ENCODE measurements at places on chromosomes 5 and 9. TPM values are rescaled to one million over a fixed set of nuclear protein-coding genes. Genes with fewer than 3 reads are reported as not detected.

GRCh38 chr5:1744393-1745122 is 55.1 kb downstream of the MRPL36 start:
- no peak for DNase-seq

- DNase-seq: no peak
Measured at GRCh38 chr5:147176422-147176821, 58.4 kb upstream of the STK32A start.

GRCh38 chr5:135900276-135900675 is 4.6 kb upstream of the IL9 start:
- no peak for DNase-seq

DNA sequence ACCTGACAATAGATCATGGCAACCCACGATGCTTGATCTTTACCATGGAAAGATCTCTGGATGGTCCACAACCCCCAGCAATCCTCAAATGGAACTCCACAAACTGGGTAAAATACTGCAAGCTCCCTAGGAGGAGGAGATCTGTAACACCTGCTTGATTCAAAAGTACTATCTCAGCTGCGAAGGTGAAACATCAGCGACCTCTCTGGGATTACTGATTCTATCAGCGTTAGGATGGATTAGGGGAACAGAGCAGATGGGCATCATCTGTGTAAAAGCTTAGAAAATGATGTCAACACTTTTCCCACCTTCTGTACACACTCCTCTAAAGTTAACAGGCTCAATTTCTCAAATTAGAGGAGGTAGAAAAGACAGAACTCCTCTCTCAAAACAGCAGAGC is 31.5 kb upstream of the TRPC7 start:
- DNase-seq: no peak

DNA sequence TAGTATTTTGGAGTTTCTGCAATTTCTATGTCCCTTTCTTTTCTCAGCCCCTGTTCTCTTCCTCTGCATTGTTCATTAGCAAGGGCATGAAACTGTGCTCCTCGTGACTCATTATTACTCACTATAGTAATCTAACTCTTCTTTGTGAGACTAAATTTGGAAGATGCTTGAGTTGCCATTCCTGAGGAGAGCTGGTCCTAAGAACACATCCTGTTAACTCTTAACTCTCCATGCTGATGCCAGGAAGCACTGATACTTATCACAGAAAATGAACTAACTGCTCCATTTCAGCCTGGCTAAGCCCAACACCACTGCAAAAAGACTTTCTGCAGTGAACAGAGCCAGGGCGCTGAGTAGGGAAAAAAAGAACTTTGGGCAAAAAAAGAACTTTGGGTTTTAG is 10.6 kb upstream of the CSNK1A1 start:
- peak; percentile 98 for DNase-seq

DNA sequence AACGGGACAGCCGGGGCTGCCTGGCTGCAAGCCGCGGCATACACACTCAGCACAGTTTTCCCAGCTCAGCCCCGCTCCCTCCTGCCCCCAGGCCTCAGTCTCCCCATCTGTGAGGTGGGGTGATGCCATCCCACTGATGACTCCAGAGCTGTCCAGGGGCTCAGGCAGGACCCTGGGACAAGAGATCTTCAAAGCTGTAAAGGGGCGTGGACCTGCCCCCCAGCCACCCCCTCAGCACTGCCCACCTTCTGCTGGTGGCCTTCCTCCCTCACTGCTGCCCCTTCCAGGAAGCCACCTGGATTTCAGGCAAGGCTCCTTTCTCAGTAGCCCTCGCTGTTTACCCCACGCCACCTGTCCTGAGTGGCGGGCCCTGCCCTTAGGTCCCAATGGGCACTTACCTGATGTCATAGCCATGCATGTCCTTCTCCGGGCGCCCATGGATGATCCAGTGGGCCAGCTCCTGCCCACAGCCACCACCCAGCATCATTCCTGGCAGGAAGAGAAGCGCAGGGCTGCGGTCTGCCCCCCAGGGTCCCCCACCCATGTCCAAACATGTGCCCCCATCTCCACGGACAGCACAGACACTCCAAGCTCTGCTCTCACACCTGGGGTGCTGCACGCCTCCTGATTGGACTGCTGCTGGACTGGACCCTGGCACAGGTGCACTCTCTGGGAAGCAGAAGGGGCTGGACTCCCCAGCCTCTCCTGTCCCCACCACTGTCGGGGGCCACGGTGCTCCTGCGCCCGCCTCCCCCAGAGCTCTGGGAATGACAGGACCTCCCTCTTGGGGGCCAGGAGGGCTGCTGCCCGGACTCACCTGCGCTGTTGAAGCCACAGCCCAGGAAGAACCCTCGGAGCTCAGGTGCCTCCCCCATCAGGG is 25.7 kb downstream of the SARDH start:
- no peak for DNase-seq

DNA sequence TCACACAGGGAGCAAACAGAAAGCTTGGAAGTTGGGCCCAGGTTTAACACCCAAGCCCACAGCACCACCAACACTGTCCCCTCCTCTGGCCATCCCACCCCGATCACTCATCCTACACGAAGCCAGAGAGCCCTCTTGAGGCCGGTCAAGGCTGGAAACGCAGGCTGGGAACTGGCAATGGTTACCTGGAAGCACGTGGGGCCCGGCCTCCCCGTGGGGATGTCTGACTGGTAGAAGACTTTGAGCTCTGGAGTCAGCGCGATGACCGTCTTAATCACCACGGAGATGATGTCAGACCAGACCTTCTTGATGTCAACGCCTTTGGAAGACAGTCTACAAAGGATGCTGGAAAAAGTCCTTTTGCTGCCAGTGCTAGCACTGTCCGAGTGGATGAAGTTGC is 104.1 kb downstream of the TTLL11 start:
- no peak for DNase-seq

DNA sequence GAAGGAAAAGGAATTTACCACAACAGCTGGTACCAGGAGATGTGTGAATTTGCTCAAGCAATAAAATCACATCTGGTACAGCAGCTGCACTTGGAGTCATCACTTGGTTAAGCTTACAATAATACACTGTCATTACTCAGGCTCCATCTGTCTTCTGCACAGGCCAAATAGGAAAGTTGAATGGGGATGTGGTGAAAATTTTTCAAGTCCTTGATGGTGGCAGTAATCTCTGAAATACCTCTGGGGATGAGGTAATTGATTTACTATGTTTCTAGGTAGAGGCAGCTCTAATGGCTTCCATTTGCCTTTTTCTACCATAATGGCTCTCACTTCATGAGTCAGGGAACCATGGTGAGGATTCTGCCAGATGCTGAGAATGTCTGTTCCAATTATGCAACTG is 206.8 kb upstream of the ATP10B start:
- no peak for DNase-seq

DNA sequence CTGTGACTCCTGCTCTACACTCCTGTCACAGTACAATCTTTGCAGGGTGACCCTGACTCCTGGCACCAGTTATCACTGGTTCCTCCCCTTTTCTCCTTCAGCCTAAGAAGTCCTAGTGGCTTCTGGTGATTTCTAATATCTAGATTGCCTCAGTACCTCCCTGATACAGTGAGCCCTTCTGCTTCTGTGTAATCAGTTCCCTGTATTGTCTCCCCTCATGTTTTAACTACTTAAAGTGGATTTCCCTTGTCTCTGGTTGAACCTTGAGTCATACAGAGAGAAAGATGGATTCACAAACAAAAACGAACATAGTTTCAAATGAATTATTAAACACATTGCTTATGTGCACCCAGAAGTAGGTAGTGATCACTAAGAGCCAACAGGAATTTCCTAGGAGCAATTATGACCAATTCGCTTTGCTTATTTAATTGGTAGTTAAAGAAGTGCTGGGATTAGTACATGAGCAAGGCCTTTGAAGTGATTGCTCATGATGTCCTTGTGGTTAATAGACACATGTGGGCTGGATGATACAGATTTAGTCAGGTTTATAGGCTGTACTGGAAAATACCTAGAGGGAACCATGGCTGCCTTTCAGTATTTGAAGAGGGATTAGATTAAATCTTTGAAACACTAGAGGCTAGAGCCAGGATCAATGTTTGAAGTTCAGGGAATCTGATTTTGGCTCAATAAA is 145.8 kb upstream of the MEF2C start:
- DNase-seq: peak; percentile 29

DNA sequence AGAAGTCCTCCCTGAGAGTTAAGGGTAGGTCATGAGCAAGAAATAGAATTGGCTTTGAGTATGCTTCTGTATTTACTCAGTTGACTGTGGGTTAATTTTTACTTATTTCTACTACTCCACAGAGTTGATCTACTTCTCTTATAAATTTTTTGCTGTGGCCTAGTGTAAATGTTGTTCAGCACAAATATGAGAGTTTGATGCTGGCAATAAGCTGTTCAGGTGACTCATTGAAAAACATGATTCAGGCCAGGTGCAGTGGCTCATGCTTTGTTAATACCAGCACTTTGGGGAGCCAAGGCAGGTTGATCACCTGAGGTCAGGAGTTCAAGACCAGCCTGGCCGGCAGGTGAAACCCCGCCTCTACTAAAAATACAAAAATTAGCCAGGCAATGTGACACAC is 4.5 kb upstream of the CDK7 start:
- DNase-seq: no peak

DNA sequence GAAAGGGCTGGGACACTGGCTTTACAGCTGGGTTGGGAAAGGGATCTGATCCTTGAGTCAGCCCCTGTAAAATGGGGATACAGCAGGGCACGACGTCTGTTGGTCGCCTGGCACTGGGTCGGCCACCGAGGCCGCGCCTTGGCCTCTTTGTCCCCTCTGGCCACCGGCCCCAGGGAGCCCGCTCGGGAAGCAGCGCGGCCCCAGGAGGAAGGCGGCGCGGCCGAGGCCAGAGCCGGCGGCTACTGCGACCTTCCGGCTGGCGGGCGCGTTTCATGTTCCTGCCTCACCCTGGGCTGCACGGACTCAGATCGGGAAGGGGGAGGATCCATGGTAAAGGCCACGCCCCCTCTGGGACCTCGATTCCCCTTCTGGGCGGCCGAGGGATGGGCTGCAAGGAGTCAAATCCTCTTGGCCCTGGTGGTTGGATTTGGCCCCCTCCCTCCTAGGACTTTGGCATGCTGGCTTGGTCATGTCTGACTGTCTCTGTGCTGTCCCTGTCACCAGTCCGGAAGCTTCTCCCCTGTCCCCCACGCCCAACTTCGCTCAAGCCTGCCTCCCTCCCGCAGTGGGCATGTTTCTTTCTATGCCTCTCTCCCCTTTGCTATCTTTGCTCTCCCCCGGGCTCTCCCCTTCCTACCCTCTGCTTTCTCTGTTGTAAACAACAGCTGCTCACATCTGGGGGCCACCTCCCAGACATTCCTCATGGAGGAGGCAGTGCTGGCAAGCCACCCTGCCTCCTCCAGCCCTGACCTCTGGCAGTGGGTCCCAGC is 25.8 kb downstream of the FPGS start:
- DNase-seq: no peak

DNA sequence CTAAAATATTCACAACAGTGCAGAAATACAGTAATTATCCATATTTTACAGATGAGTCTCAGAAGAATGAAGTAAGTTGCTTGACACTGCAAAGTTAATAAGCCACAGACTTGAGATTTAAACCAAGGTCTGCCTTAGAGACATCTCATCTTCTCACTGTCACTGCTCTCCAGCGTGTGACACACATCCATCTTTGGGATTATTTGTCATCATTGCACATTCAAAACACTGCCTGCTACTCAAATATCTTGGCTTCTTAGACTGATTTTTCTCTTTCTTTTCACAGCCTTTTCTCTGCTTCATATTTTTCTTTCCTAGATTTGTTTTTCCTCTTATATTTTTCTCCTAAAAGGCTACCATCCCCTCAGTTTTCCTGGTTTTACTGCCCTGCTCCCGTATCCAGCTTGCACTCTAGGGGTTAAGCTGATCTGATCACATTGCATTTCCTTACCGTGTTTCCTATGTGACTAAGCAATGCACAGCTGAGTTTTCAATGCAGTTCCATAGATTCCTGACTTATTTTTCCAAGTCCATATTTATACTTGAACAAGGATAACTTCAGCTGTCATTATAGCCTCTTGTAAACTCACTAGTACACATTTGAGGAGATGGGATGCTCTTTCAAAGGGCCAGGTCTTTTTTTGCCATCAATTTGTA is 353.0 kb downstream of the PLK2 start:
- no peak for DNase-seq

DNA sequence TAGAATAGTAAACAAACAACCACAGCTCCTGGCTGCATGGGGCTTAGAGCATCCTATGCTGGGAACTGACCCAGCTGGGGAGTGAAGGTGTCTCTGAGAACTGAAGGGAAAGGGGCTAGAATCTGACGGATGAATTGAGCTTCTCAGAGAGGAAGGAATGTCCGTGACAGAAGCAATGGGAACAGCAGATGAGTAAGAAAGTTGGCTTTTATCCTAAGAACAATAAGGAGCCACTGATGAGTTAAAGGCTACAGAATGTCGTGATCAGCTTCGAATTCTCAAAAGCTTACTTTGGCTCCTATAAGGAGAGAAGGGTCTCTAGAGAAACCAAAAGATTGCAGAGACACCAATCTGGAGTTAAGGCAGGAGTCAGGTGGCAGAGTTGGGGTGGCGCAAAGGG is 52.6 kb downstream of the EBF1 start:
- no peak for DNase-seq

DNA sequence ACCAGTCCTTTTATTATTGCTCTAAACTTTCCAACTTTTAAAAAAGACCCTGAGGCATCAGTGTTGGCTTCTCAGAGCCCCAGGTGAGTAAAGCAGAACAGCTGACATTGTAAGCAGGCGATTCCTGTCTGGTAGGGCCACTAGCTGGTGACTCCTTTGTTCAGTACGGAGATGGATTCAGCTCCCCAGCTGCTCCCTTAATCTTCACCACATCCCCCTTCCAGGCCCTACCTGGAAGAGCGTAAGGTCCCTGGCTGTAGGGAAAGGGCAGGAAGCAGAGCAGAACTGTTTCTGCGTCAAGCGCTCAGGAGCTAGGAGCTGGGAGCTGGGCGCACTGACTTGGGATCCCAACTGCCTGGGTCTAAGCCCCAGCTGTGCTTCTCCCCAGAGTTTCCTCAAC is 203.7 kb upstream of the TAS2R1 start:
- no peak for DNase-seq

PITX1 gene
- total RNA-seq: 43.7 TPM

RANBP3L gene
- total RNA-seq: not detected

PRRT1B gene
- total RNA-seq: not detected

SLC23A1 gene
- total RNA-seq: not detected
